Activated CD8-positive, alpha-beta memory T cell treated with anti-CD3 and anti-CD28 coated beads, Interleukin-2, amount 10 ng/mL, durations not matched to agents 7 days and 5 days (primary cell): ENCODE measurements at places on chromosomes 13 and 19. TPM values are rescaled to one million over a fixed set of nuclear protein-coding genes. Genes with fewer than 3 reads are reported as not detected.
A peak's percentile ranks its signal among the peaks of the same experiment; 100 is the strongest.

CD37 gene
- 126 TPM for total RNA-seq

LRP3 gene
- total RNA-seq: 0.30 TPM

CLEC17A gene
- total RNA-seq: not detected

ZNF428 gene
- total RNA-seq: 23.0 TPM

ZNF667 gene
- total RNA-seq: 0.52 TPM

FAM83E gene
- total RNA-seq: 2.8 TPM

ZNF20 gene
- 3.7 TPM for total RNA-seq

ZIM2 gene
- total RNA-seq: not detected

CEACAM16 gene
- total RNA-seq: not detected

COL4A2 gene
- not detected for total RNA-seq

C19orf53 gene
- total RNA-seq: 77.7 TPM

GRCh38 chr19:53868091-53868891 lies 608 bp downstream of the MYADM start:
- peak; percentile 76 for DNase-seq
- no peaks in the 10 kb centered on the region for H3K27me3 ChIP-seq
- peak overlapping the region; percentile 93 for H3K27ac ChIP-seq
- H3K4me3 ChIP-seq: peak overlapping the region; percentile 97
- peaks cover 42% of the 10 kb centered on the region for H3K4me1 ChIP-seq

GRCh38 chr13:109706015-109706715 lies 80.2 kb downstream of the IRS2 start:
- no peak for DNase-seq
- no peak overlapping the region for H3K4me3 ChIP-seq
- peaks cover 24% of the 10 kb centered on the region for H3K27me3 ChIP-seq

DNA sequence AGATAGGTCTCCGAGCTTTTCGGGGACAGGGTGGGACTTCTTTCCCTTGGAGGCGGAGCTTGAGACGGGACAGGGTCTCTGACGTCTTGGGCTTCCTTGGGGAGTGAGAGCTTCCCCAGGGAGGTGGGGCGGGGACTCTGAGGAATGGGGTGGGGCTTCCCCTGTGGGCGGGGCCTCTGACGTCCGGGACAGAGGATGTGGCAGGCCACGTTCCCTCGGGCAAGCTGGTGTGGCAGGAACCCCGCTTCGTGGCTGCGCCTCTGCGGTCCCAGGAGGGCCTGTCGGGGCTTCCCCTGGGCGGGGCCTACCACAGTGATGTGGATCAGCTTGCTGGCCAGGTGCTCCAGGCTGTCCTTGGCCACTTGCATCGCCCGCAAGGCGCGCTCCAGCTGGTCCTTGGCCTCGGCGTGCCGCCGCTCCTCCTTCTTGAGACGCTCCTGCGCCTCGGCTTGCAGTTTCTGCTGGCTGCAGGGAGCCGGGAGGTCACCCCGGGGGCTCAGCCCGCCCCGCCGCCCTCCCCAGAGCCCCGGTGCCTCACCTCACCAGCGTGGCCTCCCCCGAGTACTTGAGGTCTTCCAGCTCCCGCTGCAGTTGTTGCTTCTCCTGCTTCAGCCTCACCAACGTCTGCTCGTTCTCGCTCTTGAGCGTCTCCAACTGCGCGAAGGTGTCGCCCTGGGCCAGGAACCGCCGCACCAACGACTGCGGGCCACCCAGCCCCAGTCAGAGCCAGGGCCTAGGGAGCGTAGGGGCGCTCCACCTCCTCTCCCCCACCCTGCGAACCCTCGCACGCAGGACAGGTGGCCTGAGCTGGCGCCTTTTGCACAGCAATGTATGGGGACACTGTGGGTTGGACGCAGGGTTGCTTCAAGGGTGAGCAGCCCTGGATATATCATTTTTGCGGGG lies 3.3 kb upstream of the RGL3 start:
- DNase-seq: peak; percentile 92
- H3K4me3 ChIP-seq: peak overlapping the region; percentile 59
- no peaks in the 10 kb centered on the region for H3K36me3 ChIP-seq

DNA sequence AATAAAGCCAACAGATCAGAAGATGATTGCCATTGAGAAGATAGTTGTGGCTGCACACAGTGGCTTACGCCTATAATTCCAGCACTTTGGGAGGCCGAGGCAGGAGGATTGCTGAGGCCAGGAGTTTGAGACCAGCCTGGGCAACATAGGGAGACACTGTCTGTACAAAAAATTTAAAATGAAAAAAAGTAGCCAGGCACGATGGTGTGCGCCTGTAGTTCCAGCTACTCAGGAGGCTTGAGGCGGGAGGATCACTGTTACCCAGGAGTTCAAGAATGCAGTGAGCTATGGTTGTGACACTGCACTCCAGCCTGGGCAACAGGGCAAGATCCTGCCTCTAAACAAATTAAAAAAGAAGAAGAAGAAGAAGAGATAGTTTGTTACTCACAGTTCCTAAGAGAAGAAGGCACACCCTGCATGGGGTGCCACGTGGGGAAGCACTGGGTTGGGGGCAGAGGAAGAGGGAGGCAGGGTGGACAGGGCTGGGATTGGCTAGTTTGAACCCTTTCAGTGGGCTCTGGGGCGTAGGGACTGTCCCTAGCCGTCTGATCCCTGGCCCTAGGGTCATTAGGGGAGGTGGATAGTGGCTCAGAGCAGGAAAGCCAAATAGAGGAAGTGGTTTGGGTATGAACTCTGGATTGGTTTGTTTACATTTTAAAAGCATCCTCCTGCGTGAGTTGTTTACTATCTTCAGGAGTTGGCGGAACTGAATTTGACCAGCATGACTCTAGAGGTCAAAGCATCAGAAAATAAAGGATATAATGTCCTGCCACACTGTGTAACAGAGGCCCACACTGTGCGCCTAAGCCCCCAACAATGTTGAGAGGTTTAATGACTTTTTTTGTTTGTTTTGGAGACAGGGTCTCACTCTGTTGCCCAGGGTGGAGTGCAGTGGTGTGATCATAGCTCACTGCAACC lies 60.5 kb upstream of the MEDAG start:
- no peak overlapping the region for H3K27ac ChIP-seq
- peaks cover 3% of the 10 kb centered on the region for H3K36me3 ChIP-seq
- no peak for DNase-seq

DNA sequence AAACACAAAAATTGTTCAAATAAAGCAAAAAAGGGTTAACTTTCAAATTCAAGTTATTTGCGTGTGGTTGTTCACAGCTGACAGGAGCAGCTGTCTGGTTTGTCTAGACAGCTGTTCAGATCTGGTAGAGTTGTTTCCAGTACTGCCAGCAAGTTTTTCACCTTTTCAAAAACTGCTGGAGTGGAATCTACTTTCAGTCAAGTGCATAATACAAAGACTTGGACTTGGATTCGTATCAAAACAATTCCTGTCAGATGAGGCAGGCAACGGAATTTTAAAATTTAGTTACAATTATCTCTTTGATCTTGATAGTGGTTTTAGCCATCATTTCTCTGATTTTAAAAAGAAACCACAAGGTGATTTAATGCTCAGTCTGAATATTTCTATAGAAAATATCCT lies 51.7 kb upstream of the EEF1AKMT1 start:
- H3K4me3 ChIP-seq: no peak overlapping the region
- no peak overlapping the region for H3K27ac ChIP-seq
- H3K27me3 ChIP-seq: no peaks in the 10 kb centered on the region
- H3K36me3 ChIP-seq: peaks cover 3% of the 10 kb centered on the region
- peaks cover 8% of the 10 kb centered on the region for H3K4me1 ChIP-seq

GRCh38 chr13:51275101-51275500 lies 52.9 kb downstream of the FAM124A start:
- no peak overlapping the region for H3K4me3 ChIP-seq
- no peak for DNase-seq
- peaks cover 29% of the 10 kb centered on the region for H3K27me3 ChIP-seq
- no peaks in the 10 kb centered on the region for H3K36me3 ChIP-seq
- peaks cover 5% of the 10 kb centered on the region for H3K4me1 ChIP-seq

GRCh38 chr19:56671613-56671994 lies at the start of gene ZNF835:
Gene ZNF835, minus strand, starts transcription at chr19:56671757. Its CDS starts 6,559 bp downstream, at chr19:56665198.
- peaks cover 11% of the 10 kb centered on the region for H3K4me1 ChIP-seq
- no peaks in the 10 kb centered on the region for H3K27me3 ChIP-seq
- DNase-seq: peak; percentile 84
- peak within 1 kb of the TSS; percentile 69 for H3K27ac ChIP-seq
- H3K4me3 ChIP-seq: peak within 1 kb of the TSS; percentile 79

- H3K27ac ChIP-seq: no peak overlapping the region
- no peaks in the 10 kb centered on the region for H3K27me3 ChIP-seq
- H3K4me3 ChIP-seq: no peak overlapping the region
- no peak for DNase-seq
- no peaks in the 10 kb centered on the region for H3K4me1 ChIP-seq
Observed at GRCh38 chr13:43861863-43862262, 17.7 kb downstream of the CCDC122 start.

- peak overlapping the region; percentile 98 for H3K4me3 ChIP-seq
- DNase-seq: peak; percentile 87
- H3K36me3 ChIP-seq: peaks cover 32% of the 10 kb centered on the region
Observed at GRCh38 chr19:36489920-36490415, 607 bp upstream of the ZNF566 start.

DNA sequence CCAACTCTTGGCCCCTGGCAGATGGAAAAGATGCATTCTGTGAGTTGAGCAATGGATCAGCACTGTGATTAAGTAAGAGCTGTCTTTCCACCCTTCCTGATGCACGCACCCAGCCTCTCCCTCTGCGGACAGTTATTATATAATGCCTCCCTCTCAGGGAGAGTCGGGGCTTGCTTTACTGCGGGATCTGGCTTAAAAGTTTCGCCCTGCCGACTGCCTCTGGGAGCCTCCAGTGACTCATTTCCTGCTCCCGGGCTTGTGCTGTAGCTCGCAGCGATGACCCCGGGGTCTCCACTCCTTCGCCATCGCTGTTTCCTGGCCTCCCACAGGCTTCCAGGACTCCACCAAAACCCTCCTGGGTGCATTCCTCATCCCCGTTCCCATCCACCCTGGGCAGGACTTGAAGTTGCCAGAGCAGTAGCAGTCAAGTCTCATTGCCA lies 107.4 kb upstream of the SLC7A1 start:
- H3K27ac ChIP-seq: no peak overlapping the region
- H3K4me1 ChIP-seq: no peaks in the 10 kb centered on the region
- no peak overlapping the region for H3K4me3 ChIP-seq
- DNase-seq: no peak
- H3K27me3 ChIP-seq: peaks cover 44% of the 10 kb centered on the region

GRCh38 chr19:50897612-50898011 lies 13.6 kb downstream of the KLK4 start:
- H3K27me3 ChIP-seq: peaks cover 10% of the 10 kb centered on the region
- peaks cover 5% of the 10 kb centered on the region for H3K4me1 ChIP-seq
- H3K36me3 ChIP-seq: no peaks in the 10 kb centered on the region
- no peak overlapping the region for H3K4me3 ChIP-seq
- no peak for DNase-seq
- H3K27ac ChIP-seq: no peak overlapping the region

DNA sequence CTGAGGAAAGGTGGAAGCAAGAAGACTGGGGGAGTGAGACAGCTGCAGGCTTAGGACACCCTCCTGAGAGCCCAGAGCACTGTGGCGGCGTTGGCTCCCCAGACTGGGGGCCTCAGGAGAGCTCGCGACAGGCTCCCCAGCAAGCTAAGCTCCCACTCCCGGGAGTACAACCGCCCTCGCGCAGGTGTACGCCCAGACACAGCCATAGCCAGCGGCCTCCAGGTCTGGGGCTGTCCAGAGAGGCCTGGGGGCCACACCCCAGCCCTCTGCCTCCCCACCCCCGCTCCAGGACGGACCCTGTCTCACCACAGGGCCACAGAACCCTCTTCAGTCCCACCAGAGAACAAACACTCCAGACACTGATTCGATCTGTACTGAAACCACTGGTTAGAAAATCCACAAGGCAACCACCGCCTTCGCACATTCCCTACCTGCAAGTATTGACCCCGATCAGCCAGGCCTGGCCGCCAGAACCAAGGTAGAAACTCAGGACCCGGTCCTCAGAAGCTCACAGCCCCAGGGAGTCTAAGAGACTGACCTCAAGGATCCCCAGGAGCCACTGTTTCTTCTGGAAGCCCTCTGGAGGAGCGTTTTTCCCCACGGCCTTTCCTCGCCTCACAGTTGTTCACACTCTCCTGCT lies 16.3 kb downstream of the ZIC5 start:
- H3K27me3 ChIP-seq: peaks cover 93% of the 10 kb centered on the region
- no peak for DNase-seq
- H3K4me3 ChIP-seq: no peak overlapping the region
- H3K27ac ChIP-seq: no peak overlapping the region
- H3K4me1 ChIP-seq: peaks cover 13% of the 10 kb centered on the region

- H3K27me3 ChIP-seq: no peaks in the 10 kb centered on the region
- peaks cover 18% of the 10 kb centered on the region for H3K36me3 ChIP-seq
- H3K4me3 ChIP-seq: no peak overlapping the region
- no peak for DNase-seq
- peaks cover 14% of the 10 kb centered on the region for H3K4me1 ChIP-seq
Observed at GRCh38 chr13:94557684-94558235, 38.2 kb downstream of the TGDS start.

- no peak overlapping the region for H3K27ac ChIP-seq
- no peak for DNase-seq
- no peaks in the 10 kb centered on the region for H3K27me3 ChIP-seq
- H3K36me3 ChIP-seq: no peaks in the 10 kb centered on the region
- H3K4me1 ChIP-seq: no peaks in the 10 kb centered on the region
Observed at GRCh38 chr19:15671237-15671821, 1.6 kb upstream of the CYP4F12 start.

DNA sequence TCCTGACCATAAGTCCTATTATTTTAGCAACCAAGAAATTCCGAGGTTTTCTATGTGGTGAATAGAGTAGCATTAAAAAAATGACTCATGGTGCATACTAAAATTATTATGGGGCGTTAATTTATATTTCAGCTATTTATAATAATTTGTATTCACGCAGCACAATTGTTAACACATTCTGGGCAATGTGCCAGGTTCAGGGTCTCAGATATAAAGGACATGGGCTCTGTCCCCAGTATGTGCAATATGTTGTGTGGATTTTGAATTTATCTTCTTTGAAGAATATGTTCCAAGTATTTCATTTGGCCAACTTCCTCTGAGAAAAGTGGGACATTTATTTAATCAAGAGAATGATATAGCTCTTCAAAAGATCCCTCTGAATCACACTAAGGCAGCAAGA lies 1434.7 kb upstream of the PRR20A start:
- no peak for DNase-seq
- no peaks in the 10 kb centered on the region for H3K27me3 ChIP-seq
- H3K27ac ChIP-seq: no peak overlapping the region
- H3K36me3 ChIP-seq: no peaks in the 10 kb centered on the region

DNA sequence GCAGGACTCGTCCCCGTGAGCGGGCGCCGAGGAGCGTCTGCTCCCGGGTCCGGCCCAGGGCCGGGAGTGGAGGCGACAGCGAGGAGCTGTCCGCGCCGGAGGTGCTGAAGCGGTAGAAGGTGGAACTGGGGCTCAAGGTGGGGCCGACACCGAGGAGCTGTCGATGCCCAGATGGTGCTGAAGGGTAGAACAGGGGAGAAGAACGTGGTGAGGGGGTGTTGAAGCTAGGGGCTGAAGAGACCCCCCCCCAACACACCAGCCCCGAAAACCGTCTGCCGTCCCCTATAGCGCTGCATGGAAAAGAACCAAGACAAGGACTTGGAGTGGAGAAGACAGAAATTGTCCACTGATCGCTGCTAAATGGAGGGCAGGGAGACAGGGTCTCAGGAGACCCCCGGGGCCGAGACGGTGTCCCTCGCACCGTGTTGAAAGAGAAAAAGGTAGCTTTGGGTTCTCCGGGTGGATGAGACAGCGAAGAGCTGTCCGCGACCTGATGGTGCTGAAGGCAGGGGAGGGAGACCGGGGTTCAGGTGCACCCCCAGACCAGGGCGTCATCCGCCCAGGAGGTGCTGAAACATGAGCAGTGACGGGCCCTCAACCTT lies 7.1 kb upstream of the PDE4C start:
- no peak overlapping the region for H3K27ac ChIP-seq
- peaks cover 54% of the 10 kb centered on the region for H3K27me3 ChIP-seq
- no peaks in the 10 kb centered on the region for H3K36me3 ChIP-seq
- H3K4me3 ChIP-seq: no peak overlapping the region
- peaks cover 4% of the 10 kb centered on the region for H3K4me1 ChIP-seq
- DNase-seq: peak; percentile 72
